ENCODE measurements at places on chromosomes 7 and 10.

- DNase-seq, result no peak
Measured at GRCh38 chr7:120874722-120875121, 16.8 kb upstream of the TSPAN12 start.

GRCh38 chr10:71575451-71575850, 144.1 kb downstream of the C10orf105 start:
- peak; percentile 27 for DNase-seq

- no peak for DNase-seq
Measured at GRCh38 chr10:12081879-12082557, 13.3 kb downstream of the DHTKD1 start.

- peak; percentile 56 for DNase-seq
Measured at GRCh38 chr7:132655131-132655727, 79.0 kb upstream of the PLXNA4 start.

- DNase-seq, result no peak
Measured at GRCh38 chr10:122243550-122243949, 27.5 kb upstream of the BTBD16 start.

DNA sequence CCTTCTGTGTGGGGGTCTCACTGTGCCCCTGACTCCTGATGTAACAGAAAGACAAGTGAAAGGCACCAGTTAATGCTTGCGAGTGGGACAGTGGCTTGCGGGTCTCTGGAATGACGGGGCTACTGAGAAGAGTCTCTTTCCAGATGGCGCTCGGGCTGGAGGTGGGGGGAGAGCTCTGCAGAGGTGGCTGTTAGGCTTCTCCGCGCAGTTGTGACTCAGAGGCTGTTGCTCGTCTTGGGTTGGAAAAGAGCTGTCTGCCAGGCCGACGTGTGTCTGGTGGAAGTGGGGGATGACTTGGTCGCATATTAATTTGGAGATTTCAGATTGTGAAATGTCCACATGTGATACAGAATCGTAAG, 27.9 kb upstream of the SH2B2 start:
- no peak for DNase-seq

- no peak for DNase-seq
Measured at GRCh38 chr7:133614251-133614650, 361.4 kb downstream of the EXOC4 start.

DNA sequence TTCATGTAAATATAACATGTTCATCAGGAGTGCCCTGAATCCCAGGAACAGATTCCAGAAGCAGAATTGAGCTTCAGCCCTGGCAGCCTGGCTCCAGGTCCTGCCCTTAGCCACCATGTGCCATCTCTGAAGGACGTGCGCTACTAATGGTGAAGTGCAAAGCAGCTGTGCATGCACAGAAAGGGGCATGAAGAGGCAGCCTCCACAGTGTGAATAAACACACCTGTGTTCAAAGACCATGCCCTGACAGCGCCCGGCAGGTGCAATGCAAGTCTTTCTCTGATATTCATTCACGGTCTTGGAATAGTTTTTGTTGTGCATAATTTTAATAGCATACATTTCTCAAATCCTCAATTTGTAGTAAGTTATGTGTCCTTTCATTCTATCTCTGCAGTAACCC, 250.4 kb upstream of the TCERG1L start:
- no peak for DNase-seq

DNA sequence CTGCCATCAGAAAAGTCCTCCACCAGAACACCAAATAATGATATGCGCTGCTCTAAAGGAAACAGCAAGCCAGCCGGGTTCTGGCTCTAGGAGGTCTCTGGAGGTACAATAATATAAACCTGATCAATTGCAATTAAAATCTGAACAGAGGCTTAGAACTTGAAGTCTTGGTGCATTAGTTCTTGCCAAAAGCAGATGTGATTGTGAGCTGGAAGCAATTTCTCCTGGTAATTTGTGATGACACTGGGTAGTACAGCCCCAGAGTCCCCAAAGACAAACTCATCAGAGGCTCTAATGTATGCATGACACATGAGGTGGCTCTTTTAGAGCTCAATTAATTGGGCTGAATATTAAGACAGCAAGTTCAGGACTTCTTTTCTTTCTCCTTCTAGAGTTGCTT, 3.3 kb downstream of the ETV1 start:
- no peak for DNase-seq

DNA sequence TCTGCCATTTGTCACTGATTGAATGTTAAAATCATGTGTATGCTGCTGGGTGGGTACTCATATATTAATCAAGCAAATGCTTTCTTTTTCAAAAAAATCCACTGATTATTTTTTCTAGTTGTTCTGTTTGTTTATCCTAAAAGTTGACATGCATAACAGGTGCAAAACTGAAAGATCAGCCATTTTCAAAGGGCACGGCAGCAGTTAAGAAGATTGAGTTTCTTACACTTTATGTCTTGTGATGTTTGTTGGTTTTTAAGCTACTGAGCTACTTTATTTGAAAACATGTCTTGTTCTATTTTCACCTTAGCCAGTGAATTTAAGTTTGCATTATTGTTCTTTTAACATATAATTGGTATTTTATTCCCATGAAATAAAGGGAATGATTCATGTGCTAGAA, 45.8 kb downstream of the PPP1R3A start:
- no peak for DNase-seq

- peak; percentile 66 for DNase-seq
Measured at GRCh38 chr10:34813626-34814222, 1.4 kb downstream of the PARD3 start.

DNA sequence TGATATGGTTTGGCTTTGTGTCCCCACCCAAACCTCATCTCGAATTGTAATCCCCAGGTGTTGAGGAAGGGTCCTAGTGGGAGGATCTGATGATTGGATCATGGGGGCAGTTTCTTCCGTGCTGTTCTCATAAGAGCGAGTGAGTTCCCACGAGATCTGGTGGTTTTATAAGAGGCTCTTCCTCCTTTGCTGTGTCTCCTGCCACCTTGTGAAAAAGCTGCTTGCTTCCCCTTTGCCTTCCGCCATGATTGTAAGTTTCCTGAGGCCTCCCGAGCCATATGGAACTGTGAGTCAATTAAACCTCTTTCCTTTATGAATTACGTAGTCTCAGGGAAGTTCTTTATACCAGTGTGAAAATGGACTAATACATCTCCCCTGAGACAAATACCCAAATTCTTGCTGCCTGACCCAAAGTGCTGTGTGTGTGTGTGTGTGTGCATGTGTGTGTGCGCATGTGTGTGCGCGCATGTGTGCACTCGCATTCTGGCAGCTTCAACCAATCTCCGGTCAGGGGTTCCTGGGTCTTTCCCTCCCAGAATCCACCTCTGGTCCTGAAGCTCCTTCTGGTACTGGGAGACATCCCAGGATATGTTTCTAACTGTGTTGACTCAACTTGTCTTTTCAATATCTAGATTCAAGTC, 98.1 kb upstream of the LRRC4 start:
- no peak for DNase-seq

DNA sequence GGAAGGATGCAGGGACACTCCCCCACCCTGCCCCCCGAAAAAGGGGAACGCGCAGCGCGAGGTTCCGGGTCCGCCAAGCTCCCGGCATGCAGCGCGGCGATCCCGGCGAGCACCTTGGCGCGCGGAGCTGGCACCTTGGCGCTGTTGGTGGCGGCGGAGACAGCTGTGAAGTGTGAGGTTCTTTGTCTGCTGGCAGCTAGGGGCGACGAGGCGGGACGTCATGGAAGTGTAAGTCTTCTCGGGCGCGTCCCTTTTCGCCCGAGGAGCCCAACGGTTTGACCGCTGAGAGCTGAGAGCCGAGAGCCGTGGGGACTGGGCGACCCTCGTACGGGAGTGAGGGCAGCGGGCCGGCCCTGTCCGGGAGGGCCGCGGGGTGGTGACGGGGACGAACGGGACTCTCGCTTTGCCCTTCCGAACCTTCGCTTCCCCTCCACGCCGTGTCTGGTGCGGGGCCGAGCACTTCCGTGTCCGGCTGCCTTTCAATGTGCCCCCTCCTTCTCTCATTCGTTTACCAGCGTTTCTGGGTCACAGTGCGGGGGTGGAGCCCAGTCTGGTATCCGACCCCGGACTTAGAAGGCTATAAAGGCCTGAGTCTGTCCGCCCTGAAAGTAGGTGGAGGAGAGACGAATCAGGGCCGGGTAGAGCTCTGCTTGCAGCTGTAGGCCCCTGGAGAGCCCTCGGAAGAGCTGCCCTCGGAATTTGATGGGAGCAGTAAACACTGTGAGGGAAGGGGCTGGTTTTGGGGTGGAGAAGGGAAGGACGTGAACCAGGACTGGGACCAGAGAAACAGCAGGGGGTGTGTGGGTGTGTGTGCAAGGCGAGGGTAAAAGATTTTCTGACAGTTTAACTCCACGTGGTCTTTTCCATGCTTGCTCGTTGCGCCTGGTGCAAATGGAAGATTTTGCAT, at the start of gene CRCP:
Gene CRCP, plus strand, starts transcription at position 105 of the 907 bp plus-strand sequence. Its CDS starts 116 bp downstream, at position 221.
- peak; percentile 91 for DNase-seq

- DNase-seq, result no peak
Measured at GRCh38 chr10:22308390-22308789, 7.8 kb upstream of the COMMD3 start.

DNA sequence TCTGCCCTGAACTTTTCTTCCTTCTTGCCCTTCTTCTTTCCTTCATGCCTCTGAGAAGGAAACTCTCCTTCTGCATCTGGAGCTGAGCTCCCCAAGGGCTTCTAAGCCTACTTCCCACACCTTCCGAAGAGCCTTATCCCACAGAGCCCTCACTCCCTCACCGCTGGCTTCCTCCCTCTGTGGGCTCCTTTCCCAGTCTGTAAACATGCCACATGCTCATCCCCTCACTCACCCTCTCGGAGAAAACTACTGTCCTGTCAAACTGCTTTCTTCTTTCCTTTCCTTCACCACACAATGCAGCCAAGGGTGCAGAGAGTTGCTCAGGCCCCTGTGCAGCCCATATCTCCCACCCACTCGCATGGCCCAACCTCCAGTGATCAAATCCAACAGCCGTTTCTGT, 18.1 kb downstream of the ANKRD16 start:
- DNase-seq, result no peak

GRCh38 chr7:18552943-18553604, 57.5 kb downstream of the HDAC9 start:
- DNase-seq, result no peak

- DNase-seq, result no peak
Measured at GRCh38 chr7:112347088-112347487, 103.2 kb upstream of the IFRD1 start.

GRCh38 chr10:3107426-3107961, 40.1 kb downstream of the PFKP start:
- no peak for DNase-seq

- DNase-seq, result no peak
Measured at GRCh38 chr10:79068203-79068561, 584 bp upstream of the ZMIZ1 start.

- DNase-seq, result no peak
Measured at GRCh38 chr7:20198260-20198659, 18.9 kb downstream of the MACC1 start.

- DNase-seq, result no peak
Measured at GRCh38 chr10:72058347-72058898, 29.9 kb downstream of the SPOCK2 start.

DNA sequence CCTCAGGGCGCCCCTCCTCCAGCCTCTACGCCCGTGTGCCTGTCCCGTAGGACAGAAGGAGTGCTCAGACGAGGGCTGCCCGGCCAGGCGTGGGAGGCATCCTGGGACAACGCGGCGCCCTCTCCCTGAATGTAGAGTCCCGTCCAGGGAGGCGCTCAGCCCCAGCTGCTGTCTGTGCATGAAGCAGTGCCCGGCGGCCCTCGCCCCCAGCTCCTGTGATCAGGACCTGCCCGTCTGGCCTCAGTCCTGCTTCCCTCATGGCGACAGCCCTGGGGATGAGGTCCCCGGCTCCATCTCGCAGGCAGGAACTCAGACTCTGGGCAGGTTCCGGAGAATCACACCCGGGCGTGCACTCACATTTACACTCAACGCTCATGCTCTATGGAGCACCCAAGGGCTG, 24.9 kb upstream of the UTF1 start:
- no peak for DNase-seq

DNA sequence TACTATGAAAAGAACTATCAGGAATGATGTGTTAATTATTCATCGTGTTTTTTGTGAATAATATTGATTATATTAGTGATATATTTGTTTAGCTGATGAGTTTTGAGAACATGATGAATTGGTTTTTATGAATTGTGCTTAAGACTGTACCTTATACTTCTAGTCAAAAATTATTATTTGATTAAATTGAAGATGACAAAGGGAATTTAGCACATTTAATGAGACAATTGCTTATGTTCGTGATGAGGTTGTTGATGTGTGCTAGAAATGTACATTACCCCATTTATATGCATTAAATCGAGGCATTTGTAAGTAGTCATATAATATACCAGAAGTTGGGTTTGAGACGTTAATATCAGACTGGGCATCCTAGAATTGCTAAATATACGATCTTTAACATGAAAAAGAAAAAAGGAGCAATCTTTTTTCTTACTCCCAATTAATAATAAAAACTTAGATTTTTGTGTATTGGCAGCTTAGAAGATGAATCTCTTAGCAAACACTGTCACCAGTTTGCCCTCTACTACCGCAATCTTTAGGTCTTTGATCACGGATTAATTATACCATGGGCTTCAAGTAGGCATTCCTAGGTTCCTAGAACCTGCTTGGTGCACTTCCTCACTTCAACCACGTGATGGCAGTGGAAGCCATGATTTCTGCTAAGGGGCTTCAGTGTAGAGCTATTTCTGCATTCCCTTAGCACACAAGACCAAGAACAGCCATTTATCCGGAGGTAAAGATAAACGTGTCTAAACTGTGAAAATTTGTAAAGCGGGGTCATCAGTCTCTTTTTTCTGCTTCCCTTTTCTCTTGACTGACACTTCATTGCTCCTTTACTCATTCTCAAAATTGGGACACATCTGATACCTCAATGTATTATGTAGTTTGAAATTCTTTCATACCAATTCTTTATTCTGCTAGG, 1.6 kb downstream of the KLHDC10 start:
- DNase-seq, result peak; percentile 74

DNA sequence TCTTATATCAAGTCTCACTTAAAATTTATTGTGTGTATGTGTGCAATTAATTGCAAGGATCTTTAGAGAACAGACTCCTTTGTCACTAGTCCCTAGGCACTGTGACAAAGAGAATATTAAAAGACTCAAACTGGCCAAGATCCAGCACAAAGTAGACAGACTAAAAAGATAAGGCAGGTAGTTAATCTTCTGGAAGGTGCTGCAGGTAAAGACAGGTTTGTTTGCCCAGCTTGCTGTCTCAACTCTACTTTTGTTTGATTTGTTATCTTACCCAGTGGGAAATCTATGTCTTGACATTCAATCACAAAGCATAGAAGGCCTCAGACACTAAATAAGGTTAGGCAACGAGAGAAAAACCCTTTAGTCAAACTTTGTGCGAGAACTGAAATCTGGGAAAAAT, 807.9 kb upstream of the LRRN3 start:
- DNase-seq, result no peak

DNA sequence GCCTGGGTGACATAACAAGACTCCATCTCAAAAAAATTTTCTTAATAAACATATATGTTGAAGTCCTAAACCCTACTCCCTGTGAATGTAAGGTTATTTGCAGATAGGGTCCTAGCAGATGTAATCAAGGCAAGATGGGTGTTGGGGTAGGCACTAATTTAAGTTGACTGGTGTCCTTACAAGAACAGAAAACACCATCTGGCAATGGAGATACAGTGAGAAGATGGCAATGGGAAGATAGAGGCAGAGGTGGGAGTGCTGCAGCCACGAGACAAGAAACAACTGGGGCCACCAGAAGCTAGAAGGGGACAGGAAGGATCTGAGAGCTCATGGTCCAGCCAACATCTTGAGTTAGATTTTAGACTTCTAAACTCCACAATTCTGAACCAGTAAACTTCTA, 606.4 kb downstream of the CNTNAP2 start:
- no peak for DNase-seq
